ENCODE measurements at places on chromosomes 2 and 18.
A peak's percentile ranks its signal among the peaks of the same experiment; 100 is the strongest.

GRCh38 chr2:145851730-145852129 is 1331.8 kb upstream of the ZEB2 start:
- peak; percentile 24 for DNase-seq

DNA sequence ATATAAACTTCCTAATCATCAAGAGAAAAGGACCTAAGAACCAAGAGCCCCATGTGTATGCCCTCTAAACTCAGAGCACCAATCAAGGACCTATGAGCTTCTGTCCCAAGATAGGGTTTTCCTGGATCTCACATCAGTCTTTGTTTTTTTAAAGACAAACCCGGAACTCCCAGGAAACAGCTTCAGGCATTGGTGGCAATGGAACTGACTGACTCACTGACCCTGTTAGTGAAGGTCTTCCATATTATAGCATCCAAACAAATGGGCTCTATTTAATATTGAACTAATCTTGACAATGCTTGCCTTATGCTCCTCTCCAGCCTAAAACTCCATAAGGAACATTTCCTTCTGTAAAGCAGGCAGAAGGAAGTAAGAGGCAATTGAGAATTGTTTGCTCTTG is 63.5 kb upstream of the RPE start:
- no peak for DNase-seq

DNA sequence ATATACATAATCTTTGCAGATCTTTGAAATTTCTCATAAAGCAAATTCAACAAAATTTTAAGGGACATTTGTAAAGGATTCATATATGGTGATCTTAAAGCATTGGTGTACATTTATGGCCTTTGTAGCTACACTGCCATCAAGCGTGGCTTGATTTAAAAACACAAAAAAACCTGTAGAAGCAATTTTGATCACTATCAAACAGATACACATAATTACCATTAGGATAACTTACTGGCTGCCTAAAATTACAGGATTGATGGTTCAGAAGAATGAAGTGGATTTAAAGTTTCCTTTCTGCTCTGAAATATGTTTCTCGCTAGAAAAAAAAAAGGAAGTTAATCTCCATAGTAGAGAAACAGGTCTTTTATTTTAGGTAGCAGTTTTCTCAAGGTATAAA is 31.4 kb downstream of the MAPRE2 start:
- no peak for DNase-seq

GRCh38 chr2:177320596-177320995 is 56.1 kb upstream of the NFE2L2 start:
- no peak for DNase-seq

- no peak for DNase-seq
Observed at GRCh38 chr18:59300676-59301285, 17.7 kb downstream of the CPLX4 start.

DNA sequence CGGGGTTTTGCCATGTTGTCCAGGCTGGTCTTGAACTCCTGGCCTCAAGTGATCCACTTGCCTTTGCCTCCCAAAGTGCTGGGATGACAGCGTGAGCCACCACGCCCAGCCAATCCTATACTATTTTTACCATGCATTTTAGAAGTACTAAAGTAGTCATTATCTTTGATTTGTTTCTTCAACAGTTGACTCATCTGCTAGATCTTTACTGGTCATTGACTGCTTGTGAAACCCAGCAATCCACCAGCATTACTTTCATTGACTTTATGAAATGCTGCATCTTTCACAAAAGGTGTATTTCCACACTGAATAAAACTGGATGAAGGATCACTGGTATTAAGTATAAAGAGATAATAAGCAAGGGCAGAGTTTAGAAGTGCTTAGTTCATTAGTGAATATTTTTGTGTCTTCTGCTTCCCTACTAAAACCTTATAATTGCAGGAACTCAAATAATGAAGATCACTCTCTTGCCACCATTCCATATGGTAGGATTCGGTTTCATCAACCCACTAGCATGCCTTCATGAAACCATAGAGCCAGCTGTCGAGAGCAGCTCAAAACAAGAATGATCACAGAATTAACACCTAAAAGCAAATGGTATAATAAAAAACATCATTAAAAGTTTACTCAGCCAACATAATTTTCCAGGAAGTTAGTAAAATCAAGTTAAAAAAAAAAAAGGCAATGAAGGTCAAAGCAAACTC is 33.1 kb downstream of the IRS1 start:
- DNase-seq, result peak; percentile 47

GRCh38 chr2:28615706-28616105 is 119.8 kb downstream of the PLB1 start:
- no peak for DNase-seq

DNA sequence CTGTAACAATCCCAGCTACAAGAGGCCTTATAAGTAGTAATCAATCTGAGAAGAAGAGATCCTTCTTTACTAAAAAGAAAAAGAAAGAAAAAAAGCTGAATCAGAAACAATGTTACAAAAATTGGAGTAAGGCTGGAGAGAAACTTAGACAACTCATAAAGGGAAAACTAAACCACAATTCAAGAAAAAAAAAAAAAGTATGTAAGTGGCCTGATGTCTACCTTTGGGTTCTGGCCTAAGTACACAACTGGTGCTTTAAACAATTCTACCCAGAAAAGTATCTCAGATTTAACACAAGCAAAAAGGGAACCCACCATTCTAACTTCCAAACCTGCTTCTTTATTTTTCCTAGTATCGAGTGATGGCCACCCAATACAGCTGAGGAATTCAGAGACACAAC is 45.3 kb downstream of the ZNF521 start:
- DNase-seq, result no peak

- DNase-seq, result no peak
Observed at GRCh38 chr2:37671816-37672103, 318 bp upstream of the CDC42EP3 start.

- DNase-seq, result no peak
Observed at GRCh38 chr2:139911160-139911559, 1131.0 kb upstream of the NXPH2 start.

DNA sequence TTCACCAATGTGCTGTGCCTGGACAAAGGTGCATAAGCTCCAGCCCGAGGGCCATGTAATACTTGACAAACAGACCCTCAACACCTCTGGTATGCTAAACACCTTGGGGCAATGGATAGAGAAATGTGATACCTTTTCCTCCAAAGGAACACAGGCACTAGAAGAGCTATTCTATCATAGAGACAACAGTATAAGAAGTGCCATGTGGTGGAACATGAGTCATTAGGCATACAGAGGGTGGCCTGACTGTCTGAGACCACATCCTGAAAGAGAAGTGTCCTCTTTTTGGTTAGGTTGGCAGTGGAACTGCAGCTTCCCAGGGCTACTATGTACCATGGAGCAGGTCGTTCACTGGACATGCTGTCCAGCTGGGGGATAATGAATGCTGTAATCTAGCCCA is 153.9 kb downstream of the INSIG2 start:
- DNase-seq, result no peak

GRCh38 chr2:30664761-30665358 is 142.4 kb downstream of the CAPN13 start:
- DNase-seq, result peak; percentile 89

GRCh38 chr18:35267809-35268208 is 22.2 kb downstream of the ZSCAN30 start:
- no peak for DNase-seq

- DNase-seq, result no peak
Observed at GRCh38 chr2:143946436-143947391, 573.2 kb downstream of the ZEB2 start.

GRCh38 chr2:133235968-133236367 is 332.3 kb downstream of the NCKAP5 start:
- DNase-seq, result no peak

DNA sequence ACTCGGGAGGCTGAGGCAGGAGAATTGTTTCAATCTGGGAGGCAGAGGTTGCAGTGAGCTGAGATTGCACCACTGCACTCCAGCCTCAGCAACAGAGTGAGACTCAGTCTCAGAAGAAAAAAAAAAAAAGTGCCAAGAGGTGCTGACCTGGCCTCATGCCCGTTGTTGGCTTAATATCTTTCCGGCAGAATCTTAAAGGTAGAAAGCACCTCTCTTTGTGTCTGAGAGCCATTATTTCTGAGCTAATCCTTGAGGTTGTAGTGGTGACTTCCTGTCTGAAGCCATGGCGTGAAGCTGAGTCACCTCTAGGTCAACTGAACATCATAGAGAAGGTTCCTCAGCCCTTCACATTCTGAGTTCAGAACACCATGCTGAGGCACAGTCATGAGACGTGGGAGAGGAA is 60.4 kb downstream of the WDSUB1 start:
- peak; percentile 84 for DNase-seq

DNA sequence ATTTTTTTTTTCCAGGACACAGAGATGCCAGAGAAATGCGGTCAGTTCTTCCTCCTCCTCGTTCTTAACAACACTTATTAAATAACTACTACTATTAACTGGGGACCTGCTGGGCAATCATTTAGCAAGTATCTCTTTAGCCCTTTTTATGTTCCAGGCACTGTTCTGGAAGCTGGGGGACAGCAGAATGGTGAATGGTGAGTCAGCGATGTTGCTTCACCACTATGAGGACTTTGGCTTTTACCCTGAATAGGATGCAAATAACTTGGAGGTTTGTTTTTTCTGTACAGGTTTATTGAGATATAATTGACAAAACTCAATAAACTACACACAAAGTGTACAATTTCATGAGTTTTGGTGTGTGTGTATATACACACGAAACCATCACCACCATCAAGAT is 179.9 kb upstream of the MSH6 start:
- DNase-seq, result peak; percentile 48

- no peak for DNase-seq
Observed at GRCh38 chr2:217973008-217973787, 29.6 kb downstream of the TNS1 start.

DNA sequence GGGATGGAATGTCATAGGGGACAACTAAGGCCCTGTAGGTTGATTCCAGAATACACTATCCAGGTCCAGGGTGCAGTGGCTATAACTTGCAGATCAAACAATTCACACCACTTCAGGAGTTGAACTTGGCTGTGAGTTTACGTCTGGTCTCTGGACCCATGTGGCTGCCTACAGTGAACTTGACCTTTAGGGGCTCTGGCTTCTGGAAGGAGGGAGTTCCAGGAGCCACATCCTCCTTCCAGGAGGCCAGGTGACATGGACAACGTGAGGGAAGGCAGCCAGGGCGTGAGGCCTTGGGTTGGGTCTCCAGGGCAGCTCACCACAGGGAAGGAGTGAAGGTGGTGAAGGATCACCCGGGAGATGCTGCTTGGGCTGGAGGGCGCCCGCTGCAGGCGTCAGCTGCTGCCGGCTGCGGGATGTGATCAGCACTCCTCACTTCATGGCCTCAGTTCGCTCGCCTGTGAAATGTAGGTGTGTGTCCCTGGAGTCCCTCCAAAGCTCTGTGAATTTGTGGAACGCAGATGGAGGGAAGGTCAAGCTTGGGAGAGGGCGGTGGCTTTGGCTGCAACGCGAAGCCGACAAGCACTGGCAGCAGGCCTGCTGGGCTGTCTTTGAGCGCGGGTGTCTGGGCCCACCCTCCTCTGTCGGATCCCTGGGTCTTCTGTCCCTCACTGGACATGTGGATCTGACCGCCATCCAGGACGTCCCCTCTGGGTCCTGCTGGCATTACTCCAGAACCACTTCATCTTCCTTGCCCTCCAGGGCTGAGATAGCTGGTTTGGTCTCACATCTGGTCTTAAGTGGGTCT is 146.5 kb downstream of the GLI2 start:
- DNase-seq, result no peak

- no peak for DNase-seq
Observed at GRCh38 chr2:140988597-140988996, 1142.2 kb downstream of the LRP1B start.

- DNase-seq, result no peak
Observed at GRCh38 chr2:221924576-221924975, 352.5 kb upstream of the EPHA4 start.

GRCh38 chr2:108632332-108633160 is 86.7 kb upstream of the RANBP2 start:
- no peak for DNase-seq

DNA sequence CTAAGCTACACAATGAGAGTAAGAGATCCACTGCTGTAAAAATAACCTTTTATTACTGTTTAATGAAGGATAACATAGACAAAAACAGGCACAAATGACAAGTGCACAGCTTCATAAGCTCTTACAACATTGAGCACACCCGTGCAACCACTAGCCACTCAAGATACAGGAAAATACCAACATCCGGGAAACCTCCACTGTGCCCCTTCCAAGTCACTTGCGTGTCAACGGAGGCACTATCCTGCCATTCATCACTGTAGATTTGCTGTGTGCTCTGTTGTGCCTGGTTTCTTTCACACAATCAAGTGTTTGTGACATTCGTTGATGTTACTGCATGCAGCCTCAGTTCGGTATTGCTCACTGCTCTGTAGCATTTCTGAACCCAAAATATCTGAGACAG is 292.9 kb upstream of the MYT1L start:
- no peak for DNase-seq

DNA sequence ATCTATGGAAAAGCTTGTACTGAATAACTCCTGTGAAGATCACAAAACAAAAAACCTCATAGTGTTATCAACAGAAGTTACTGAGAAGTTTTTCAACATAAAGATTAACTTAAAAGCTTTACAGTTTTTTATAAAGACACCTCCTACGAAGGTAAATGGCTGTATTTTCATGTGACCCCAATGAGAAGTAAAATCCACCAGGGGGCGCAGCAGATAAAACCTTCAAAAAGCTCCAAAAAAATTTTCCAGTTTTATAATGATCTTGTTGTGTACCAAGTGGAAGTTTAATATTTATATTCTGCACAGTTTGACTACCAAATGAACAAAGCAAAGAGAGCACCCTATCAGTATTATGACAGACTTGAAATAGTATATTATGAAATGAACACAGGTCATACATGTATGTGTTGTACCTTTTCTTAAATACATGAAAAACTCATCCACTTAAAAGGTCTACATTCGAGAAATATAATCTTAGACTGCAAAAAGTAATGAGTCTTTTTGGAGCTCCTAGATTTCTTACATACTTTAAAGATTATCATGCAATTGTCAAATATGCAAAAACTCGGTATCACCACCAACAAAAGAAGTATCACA is 38.5 kb downstream of the PNO1 start:
- DNase-seq, result peak; percentile 75

DNA sequence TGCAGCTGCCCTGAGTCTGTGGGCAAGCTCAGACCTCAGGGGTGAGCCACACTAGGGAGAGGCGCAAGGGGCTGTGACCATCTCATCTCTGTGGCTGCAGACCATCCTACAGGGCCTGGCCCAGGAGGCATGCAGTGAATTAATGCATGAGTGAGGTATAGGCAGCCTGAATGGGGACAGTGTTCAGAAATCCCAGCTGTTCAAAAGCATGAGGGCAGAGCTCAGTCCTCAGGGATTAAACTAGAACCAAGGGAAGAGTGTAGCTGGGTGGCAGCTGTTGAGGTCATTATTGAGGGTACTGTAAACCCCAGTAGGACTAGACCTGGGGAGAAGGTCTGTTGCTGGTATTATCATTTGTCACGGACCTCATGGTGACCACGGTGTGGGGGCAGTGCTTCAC is 17.0 kb downstream of the TMEM177 start:
- no peak for DNase-seq

DNA sequence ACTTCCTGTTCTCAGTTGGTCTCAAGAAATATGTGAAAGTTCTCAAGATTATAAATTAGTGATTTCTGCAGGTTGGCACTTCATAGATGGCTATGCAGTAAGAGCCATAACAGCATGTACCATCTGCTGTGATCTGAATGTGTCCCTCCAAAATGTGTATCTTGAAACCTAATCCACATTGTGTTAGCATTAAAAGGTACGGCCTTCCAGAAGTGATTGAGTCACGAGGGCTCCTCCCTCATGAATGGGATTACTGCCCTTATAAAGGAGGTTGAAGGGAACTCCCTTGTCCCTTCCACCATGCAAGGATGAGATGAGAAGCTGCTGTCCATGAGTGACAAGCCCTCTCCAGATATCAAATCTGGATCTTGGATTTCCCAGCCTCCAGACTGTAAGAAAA is 45.0 kb downstream of the METTL4 start:
- no peak for DNase-seq
